A673 (cell line): ENCODE measurements at places on chromosomes 16 and 17. TPM values are rescaled to one million over a fixed set of nuclear protein-coding genes. Genes with fewer than 3 reads are reported as not detected.
A peak's percentile ranks its signal among the peaks of the same experiment; 100 is the strongest.

Gene METTL22
- total RNA-seq = 91.2 and 116 TPM in 2 replicates

Gene PRM1
- total RNA-seq = not detected in 2 replicates

DNA sequence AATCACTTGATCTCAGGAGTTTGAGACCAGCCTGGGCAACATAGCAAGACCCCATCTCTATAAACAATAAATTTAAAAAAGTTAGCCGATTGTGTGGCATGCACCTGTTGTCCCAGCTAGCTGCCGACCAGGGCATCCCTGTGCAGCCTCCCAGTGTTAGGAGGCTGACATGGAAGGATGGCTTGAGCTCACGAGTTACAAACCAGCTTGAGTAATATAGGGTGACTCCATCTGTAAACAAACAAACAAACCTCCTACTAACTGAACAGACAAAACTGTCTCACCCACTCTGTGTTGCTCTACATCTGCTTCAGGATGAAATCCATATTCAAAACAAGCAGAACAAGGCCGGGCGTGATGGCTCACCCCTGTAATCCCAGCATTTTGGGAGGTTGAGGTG is 6.9 kb upstream of the PRSS27 start:
- DNase-seq = no peak
- no peaks in the 10 kb centered on the region for H3K36me3 ChIP-seq
- no peaks in the 10 kb centered on the region for H3K27me3 ChIP-seq
- no peak overlapping the region for H3K27ac ChIP-seq

GRCh38 chr16:80909720-80910119 is 97.0 kb downstream of the CMC2 start:
- peaks cover 14% of the 10 kb centered on the region for H3K27me3 ChIP-seq
- no peak overlapping the region for H3K27ac ChIP-seq
- no peaks in the 10 kb centered on the region for H3K36me3 ChIP-seq
- H3K4me1 ChIP-seq = no peaks in the 10 kb centered on the region
- no peak overlapping the region for H3K4me3 ChIP-seq

DNA sequence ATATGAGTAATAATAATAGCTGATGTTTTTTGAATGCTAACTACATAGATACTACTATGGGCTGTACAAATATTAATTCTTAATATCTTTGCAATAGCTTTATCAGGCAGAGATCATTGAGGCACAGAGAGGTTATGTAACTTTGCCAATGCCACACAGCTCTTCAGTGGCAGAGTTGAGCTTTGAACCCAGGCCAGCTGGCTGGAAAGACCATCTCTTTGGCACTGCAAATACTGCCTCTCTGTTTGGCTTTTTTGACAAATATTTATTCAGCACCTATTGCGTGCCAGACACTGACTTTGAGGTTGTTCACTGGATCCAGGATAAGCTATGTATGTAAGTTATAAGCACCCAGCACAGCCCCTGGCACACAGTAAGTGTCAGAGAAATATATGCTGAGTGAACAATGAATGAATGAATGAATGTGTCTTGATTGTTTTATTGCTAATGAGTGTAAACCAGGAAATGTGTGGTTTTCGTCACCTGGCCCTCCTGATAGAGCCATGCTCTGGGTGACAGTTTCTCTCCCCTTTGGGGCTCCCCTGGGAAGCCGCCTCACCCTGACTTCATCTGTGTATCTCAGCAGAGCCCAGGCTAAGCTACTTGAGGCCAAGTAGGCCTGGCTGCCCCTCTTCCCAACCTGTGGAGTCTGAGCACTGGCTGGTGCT is 2.5 kb downstream of the AQP8 start:
- DNase-seq = no peak
- H3K4me3 ChIP-seq = no peak overlapping the region
- H3K27me3 ChIP-seq = no peaks in the 10 kb centered on the region
- no peaks in the 10 kb centered on the region for H3K4me1 ChIP-seq
- no peak overlapping the region for H3K27ac ChIP-seq

DNA sequence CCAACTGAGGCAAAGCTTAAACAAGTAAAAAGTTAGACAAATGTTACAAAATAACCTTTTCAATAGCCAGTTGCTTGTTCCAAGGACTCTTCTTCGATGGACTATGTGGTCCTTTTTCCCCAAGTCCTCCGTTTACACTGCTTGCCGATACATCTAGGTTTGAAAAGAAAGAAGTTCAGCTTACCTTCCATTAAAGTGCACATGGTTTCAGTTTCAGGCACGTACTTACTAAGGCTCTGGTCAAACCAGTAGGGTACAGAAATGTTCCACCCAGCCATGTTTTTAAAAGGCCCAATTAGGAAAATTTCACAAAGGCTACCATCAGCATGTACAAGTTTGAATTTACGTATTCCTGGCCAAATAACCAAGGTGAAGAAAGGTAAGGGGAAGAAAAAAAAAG is 2.1 kb downstream of the SRSF2 start:
- H3K36me3 ChIP-seq = peaks cover 59% of the 10 kb centered on the region
- peak overlapping the region; percentile 98 for H3K27ac ChIP-seq
- H3K4me1 ChIP-seq = peaks cover 13% of the 10 kb centered on the region
- peak overlapping the region; percentile 77 for H3K4me3 ChIP-seq
- H3K27me3 ChIP-seq = no peaks in the 10 kb centered on the region
- DNase-seq = no peak

GRCh38 chr17:34265711-34266110 is 4.3 kb upstream of the CCL7 start:
- H3K27me3 ChIP-seq = no peaks in the 10 kb centered on the region
- DNase-seq = no peak
- no peak overlapping the region for H3K27ac ChIP-seq
- no peak overlapping the region for H3K4me3 ChIP-seq
- H3K36me3 ChIP-seq = no peaks in the 10 kb centered on the region

- DNase-seq = no peak
- H3K27me3 ChIP-seq = no peaks in the 10 kb centered on the region
- H3K36me3 ChIP-seq = no peaks in the 10 kb centered on the region
- no peak overlapping the region for H3K4me3 ChIP-seq
These were observed 5.7 kb downstream of the NUPR1 start for GRCh38 chr16:28532940-28533647.

Gene DNAAF8
- total RNA-seq = 0.15 and 0.72 TPM in 2 replicates

DNA sequence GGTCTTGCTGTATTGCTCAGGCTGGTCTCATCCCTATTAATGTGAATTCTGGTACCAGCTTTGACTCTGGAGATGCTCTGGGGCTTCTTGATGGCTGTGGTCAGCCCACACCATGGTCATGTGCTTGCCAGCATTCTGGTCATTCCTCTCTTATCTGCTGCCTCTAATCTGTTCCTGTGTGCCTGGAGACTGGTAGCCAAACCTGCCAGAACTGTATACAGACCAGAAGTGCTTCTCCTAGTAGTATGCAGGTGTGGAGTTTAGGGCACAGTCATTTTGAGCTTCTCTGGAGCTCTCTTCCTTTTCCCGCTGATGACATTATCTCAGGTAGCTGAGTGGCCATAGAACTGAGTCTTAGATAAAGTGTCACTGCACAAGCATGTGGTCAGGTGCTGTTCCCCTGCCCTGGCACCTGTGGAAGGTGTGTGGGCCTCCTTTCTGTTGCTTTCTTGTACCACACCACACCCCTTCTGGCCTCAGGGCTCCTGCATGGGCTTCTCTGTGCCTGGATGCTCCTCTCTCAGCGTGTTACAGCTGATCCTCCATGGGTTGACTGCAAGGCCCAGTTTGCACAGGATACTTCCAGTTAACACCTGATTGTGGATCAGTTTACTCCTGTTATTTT is 162.7 kb downstream of the SPECC1 start:
- no peak overlapping the region for H3K4me3 ChIP-seq
- no peak overlapping the region for H3K27ac ChIP-seq
- no peaks in the 10 kb centered on the region for H3K27me3 ChIP-seq

- H3K4me3 ChIP-seq = no peak overlapping the region
- no peaks in the 10 kb centered on the region for H3K27me3 ChIP-seq
- H3K27ac ChIP-seq = no peak overlapping the region
- H3K4me1 ChIP-seq = peaks cover 15% of the 10 kb centered on the region
These were observed 88.5 kb downstream of the CLEC16A start for GRCh38 chr16:11032922-11033291.

Gene C17orf113
- total RNA-seq = 0.41 and 0.72 TPM in 2 replicates

Gene USP6
- total RNA-seq = 0.07 and 0.24 TPM in 2 replicates

Gene CD300A
- not detected in 2 replicates for total RNA-seq

DNA sequence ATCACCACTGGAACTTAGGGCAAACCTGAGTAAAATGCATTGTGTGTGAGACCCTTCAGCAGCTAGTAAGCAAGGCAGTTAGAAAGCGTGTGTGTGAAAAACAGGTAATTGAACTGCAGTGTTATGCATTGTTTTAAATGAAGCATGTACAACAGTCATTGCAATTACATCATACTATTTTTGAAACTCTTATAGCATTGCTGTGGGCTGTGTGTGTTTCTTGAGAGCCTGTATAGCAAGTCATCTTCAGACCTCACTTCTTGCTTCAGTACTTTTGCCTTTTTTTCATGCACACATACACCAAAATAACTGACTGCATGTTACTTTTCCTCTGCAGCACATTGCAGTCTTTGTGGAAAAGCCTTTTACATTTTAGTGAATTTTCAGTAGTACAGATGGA is 19.2 kb downstream of the PTRH2 start:
- no peaks in the 10 kb centered on the region for H3K27me3 ChIP-seq
- peak overlapping the region; percentile 33 for H3K27ac ChIP-seq
- H3K36me3 ChIP-seq = peaks cover 94% of the 10 kb centered on the region
- H3K4me1 ChIP-seq = no peaks in the 10 kb centered on the region
- no peak overlapping the region for H3K4me3 ChIP-seq

GRCh38 chr16:25279491-25279890 is 21.8 kb upstream of the ZKSCAN2 start:
- H3K27ac ChIP-seq = no peak overlapping the region
- no peaks in the 10 kb centered on the region for H3K27me3 ChIP-seq
- DNase-seq = no peak
- no peaks in the 10 kb centered on the region for H3K4me1 ChIP-seq

Gene TMEM204
- total RNA-seq = not detected in 2 replicates

Gene ZC3H7A
- 65.0 and 67.2 TPM in 2 replicates for total RNA-seq

DNA sequence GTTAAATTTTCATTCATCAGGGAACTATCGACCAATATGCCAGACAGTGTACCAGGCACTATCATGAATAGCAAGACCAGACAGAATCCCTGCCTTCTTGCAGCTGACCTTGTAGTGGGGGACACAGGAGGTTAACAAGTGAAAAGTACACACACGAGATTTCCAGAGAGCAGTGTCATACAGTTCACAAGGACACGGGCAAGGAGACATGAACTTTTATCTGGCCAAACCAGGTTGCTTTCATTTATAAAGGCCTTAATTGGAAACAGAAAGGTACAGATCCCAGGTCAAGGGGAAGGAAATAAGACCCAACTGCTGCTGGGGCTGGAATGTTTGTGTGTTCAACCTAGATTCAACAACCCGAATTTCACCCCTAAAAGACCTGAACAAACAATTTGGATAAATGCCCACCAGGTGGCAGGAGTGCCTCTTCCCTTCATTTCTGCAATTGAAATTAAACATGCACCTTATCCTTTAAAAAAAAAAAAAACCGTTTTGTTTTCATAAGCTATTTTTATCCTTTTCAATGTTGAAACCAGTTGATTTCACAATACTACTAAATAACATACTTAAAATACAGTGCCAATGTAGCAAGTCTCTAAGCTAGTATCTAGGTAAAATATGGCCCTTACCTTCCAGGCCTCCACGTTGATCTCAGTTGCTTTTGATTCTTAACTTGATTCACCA is 65.9 kb downstream of the EMP2 start:
- H3K36me3 ChIP-seq = no peaks in the 10 kb centered on the region
- peak; percentile 62 for DNase-seq
- no peak overlapping the region for H3K27ac ChIP-seq
- H3K27me3 ChIP-seq = no peaks in the 10 kb centered on the region
- H3K4me3 ChIP-seq = no peak overlapping the region

Gene DPEP2
- not detected in 2 replicates for total RNA-seq

Gene RNF167
- 77.3 and 78.8 TPM in 2 replicates for total RNA-seq

- H3K36me3 ChIP-seq = no peaks in the 10 kb centered on the region
- H3K27me3 ChIP-seq = peaks cover 52% of the 10 kb centered on the region
- H3K27ac ChIP-seq = no peak overlapping the region
- no peaks in the 10 kb centered on the region for H3K4me1 ChIP-seq
These were observed 201.2 kb upstream of the HSBP1 start for GRCh38 chr16:83606486-83607030.

GRCh38 chr17:1762233-1762900 is 507 bp downstream of the SERPINF1 start:
- H3K4me1 ChIP-seq = peaks cover 26% of the 10 kb centered on the region
- no peak for DNase-seq
- no peaks in the 10 kb centered on the region for H3K36me3 ChIP-seq
- H3K27me3 ChIP-seq = no peaks in the 10 kb centered on the region
- peak overlapping the region; percentile 81 for H3K27ac ChIP-seq

- no peaks in the 10 kb centered on the region for H3K27me3 ChIP-seq
- peaks cover 19% of the 10 kb centered on the region for H3K36me3 ChIP-seq
- H3K27ac ChIP-seq = peak overlapping the region; percentile 16
- no peak for DNase-seq
These were observed 2.5 kb downstream of the MTSS2 start for GRCh38 chr16:70683146-70683944.

GRCh38 chr17:28865946-28866752 is 11.3 kb downstream of the ERAL1 start:
- H3K27me3 ChIP-seq = no peaks in the 10 kb centered on the region
- H3K4me3 ChIP-seq = no peak overlapping the region
- H3K4me1 ChIP-seq = no peaks in the 10 kb centered on the region
- H3K27ac ChIP-seq = no peak overlapping the region
- peaks cover 3% of the 10 kb centered on the region for H3K36me3 ChIP-seq

DNA sequence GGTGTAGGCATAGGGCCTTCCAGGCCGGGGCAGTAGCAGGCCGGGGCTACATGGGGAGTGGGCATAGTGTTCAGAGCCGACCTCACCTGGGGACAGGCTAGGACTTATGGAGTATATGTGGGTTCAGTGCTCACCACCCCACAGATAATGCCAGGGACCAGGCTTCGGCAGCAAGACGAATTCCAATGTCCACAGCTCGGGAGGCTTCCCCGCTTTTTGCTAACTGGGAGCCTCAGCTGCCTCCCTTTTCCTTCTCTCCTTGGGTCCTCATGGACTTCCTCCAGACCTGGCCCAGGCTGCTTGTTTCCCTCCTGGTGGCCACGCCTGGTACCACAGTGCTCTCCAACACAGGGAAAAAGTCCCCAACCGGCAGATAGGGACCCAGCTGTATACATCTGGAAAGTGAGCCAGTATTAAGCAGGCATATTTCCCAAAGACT is 20.1 kb upstream of the SLC46A1 start:
- H3K4me1 ChIP-seq = no peaks in the 10 kb centered on the region
- no peaks in the 10 kb centered on the region for H3K36me3 ChIP-seq

Gene TBC1D28
- not detected in 2 replicates for total RNA-seq

- DNase-seq = no peak
- no peak overlapping the region for H3K4me3 ChIP-seq
- H3K27ac ChIP-seq = no peak overlapping the region
These were observed 3.5 kb downstream of the ATP2A3 start for GRCh38 chr17:3960764-3961163.

- DNase-seq = peak; percentile 62
- H3K4me1 ChIP-seq = peaks cover 14% of the 10 kb centered on the region
- peak overlapping the region; percentile 56 for H3K4me3 ChIP-seq
- H3K36me3 ChIP-seq = no peaks in the 10 kb centered on the region
- H3K27ac ChIP-seq = peak overlapping the region; percentile 52
These were observed 591 bp downstream of the NPW start for GRCh38 chr16:2019921-2020831.
